Renal pelvis (tissue), 12 donors: ENCODE measurements at places on chromosomes 7 and 10. TPM values are rescaled to one million over a fixed set of nuclear protein-coding genes. Genes with fewer than 3 reads are reported as not detected.

Gene PLCE1
- polyA plus RNA-seq = 36.3 TPM

- DNase-seq = peak; percentile 58
Observed at GRCh38 chr10:19833170-19833824, 17.1 kb downstream of the PLXDC2 start.

DNA sequence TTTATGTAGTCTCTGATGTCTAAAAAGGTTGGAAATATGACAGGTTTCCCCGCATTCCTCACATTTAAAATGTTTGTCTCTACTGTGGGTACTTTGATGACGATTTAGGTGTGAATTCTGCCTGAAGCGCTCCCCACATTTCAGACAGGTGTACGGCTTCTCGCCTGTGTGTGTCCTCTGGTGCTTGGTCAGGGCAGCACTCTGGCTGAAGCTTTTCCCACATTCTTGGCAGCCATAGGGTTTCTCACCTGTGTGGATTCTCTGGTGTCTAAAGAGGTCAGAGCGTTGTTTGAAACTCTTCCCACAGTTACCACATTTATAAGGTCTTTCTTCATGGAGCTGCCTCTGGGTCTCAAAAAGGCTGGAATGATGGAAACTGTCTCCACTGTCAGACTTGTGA lies 6.3 kb downstream of the ZNF394 start:
- DNase-seq = no peak

- DNase-seq = no peak
Observed at GRCh38 chr7:137888241-137888640, 41.5 kb upstream of the DGKI start.

GRCh38 chr7:94348142-94348541 lies 46.6 kb upstream of the COL1A2 start:
- peak; percentile 68 for DNase-seq

Gene REEP3
- polyA plus RNA-seq = 30.6 TPM

Gene MRLN
- not detected for polyA plus RNA-seq

Gene WNT8B
- 0.69 TPM for polyA plus RNA-seq

GRCh38 chr7:138434597-138435019 lies 25.5 kb upstream of the TRIM24 start:
- DNase-seq = no peak

Gene GSAP
- 14.5 TPM for polyA plus RNA-seq

DNA sequence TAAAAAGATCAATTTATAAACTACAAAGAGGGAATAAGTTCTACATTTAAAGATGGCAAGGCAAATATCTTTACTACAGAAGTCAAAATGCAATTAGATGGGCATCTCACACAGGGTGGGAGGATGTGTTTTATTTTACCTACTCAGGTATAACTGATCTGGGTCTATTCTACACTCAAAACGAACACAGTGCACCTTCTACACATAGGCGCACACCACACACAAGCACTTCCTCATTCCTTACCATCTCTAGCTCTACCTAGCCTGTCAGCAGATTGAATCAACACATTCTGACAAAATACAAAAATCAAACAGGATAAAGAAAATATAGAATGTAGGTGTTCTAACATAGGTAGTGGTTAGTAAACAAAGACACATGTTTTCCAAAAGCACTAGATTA lies 64.8 kb downstream of the SGCE start:
- DNase-seq = no peak
